Vein endothelial cell (primary cell): ENCODE measurements at places on chromosomes 5 and 9. TPM values are rescaled to one million over a fixed set of nuclear protein-coding genes. Genes with fewer than 3 reads are reported as not detected.

CDH9 gene
- not detected in 2 replicates for total RNA-seq

RECK gene
- 14.1 and 24.8 TPM in 2 replicates for total RNA-seq

FGF18 gene
- 0.10 and 0.33 TPM in 2 replicates for total RNA-seq

BTNL8 gene
- not detected in 2 replicates for total RNA-seq

FCN2 gene
- total RNA-seq: not detected in 2 replicates

TPRN gene
- 9.9 and 10.8 TPM in 2 replicates for total RNA-seq

SLC6A3 gene
- total RNA-seq: not detected in 2 replicates

BRD8 gene
- total RNA-seq: 30.1 and 50.0 TPM in 2 replicates

ZDHHC11B gene
- total RNA-seq: under 0.01 TPM in 1 of 2 replicates, not detected in the other

PCDHB12 gene
- total RNA-seq: 0.76 and 0.98 TPM in 2 replicates

PSD2 gene
- not detected in 2 replicates for total RNA-seq

IL7R gene
- 3.6 and 4.3 TPM in 2 replicates for total RNA-seq

ANKDD1B gene
- 0.33 and 0.86 TPM in 2 replicates for total RNA-seq

ZCCHC9 gene
- total RNA-seq: 11.4 and 13.3 TPM in 2 replicates

FOXD4L6 gene
- 0.29 and 0.33 TPM in 2 replicates for total RNA-seq

LRRC8A gene
- 149 and 154 TPM in 2 replicates for total RNA-seq

STPG3 gene
- total RNA-seq: not detected in 2 replicates

S1PR3 gene
- total RNA-seq: 17.8 and 18.9 TPM in 2 replicates

TRMO gene
- total RNA-seq: 14.5 and 15.0 TPM in 2 replicates

PPP3R2 gene
- total RNA-seq: not detected in 2 replicates

KIAA1191 gene
- total RNA-seq: 133 and 158 TPM in 2 replicates

AFAP1L1 gene
- total RNA-seq: 98.3 and 130 TPM in 2 replicates

SUSD1 gene
- 38.0 and 47.0 TPM in 2 replicates for total RNA-seq

ACOT12 gene
- not detected in 2 replicates for total RNA-seq

IL33 gene
- 4.8 and 12.7 TPM in 2 replicates for total RNA-seq

KCNIP1 gene
- 0.19 and 0.98 TPM in 2 replicates for total RNA-seq

CKMT2 gene
- total RNA-seq: not detected in 2 replicates

KIF27 gene
- 2.3 and 4.3 TPM in 2 replicates for total RNA-seq

FBP2 gene
- total RNA-seq: not detected in 2 replicates

SH3TC2 gene
- total RNA-seq: 15.4 and 19.3 TPM in 2 replicates

UGT3A2 gene
- not detected in 2 replicates for total RNA-seq

PCDHAC2 gene
- 0.33 and 1.9 TPM in 2 replicates for total RNA-seq

MCTP1 gene
- total RNA-seq: 139 and 171 TPM in 2 replicates

GZMA gene
- total RNA-seq: 0.33 TPM in 1 of 2 replicates, not detected in the other

HMCN2 gene
- total RNA-seq: under 0.01 TPM in 1 of 2 replicates, not detected in the other

SHOC1 gene
- not detected in 2 replicates for total RNA-seq
